A172 (cell line): ENCODE measurements at places on chromosomes 1 and 21.

- DNase-seq, result no peak
Measured at GRCh38 chr1:11187000-11187399, 2.2 kb upstream of the ANGPTL7 start.

- no peak for DNase-seq
Measured at GRCh38 chr1:193694741-193695140, 508.3 kb upstream of the B3GALT2 start.

DNA sequence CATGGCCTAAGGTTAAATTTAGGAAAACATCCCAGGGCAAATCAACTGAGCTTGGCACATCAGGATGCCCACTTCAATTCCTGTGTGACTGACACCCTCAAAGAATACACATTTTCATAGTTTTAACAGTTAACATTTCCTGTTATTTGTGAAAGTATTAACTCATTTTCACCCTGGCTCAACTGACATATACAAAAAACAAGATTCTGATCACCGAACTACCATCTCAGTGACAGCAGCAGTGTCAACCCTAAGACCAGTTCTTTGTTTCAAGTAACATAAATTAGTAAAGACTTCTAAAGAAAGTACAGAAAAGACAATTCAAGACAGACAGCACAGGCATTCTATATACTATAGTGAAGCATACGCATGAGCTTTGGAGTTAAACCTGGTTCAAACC, 69.0 kb upstream of the SDC3 start:
- no peak for DNase-seq

DNA sequence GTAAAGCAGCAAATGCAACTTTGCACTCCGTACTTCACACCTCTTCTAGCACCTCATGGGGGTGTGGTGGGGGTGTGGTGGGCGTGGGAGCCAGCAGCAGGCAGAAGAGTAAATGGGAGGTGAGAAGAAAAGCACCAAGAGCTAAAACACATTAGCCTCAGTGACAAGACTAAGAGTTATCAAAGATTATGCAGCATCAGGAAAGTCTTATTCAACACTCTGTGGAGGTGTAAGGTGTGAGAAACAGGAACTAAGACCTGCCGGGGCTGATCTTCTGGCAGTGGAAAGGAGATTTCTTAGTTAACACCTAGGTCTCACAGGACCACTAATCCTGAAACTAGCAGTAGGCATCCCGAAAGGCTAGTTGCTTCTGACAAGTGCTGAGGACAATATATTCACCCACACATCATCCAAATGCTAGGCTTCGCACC, 9.9 kb downstream of the TGFBR3 start:
- no peak for DNase-seq

DNA sequence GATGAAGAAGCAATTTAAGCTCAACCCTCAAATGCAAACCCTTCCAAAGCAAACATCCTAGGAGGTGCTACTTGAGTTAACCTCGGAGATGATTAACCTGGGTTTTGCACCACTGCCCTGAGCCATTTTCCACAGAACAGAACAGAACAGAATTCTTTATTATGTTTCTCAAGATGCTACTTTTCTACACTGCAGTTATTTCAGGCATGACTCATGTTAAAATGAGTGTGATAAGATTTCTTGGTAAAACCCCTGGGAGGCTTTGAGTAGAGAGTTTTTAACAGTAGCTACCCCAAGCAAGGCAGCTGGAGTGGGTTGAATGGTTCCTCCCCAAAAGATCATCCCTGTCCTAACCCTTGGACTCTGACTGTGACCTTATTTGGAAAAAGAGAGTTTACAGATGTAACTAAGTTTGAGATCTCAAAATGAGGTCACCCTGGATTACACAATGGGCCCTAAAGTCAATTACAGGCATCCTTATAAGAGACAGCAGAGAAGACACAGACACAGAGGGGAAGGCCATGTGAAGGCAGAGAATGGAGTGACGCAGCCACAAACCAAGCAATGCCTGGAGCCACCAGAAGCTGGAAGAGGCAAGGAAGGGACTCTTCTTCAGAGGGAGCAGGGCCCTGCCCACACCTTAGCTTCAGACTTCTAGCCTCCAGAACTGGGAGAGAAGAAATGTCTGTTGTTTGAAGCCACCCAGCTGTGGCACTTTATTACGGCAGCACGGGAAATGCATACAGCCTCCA, 153.4 kb downstream of the ETS2 start:
- peak; percentile 50 for DNase-seq

DNA sequence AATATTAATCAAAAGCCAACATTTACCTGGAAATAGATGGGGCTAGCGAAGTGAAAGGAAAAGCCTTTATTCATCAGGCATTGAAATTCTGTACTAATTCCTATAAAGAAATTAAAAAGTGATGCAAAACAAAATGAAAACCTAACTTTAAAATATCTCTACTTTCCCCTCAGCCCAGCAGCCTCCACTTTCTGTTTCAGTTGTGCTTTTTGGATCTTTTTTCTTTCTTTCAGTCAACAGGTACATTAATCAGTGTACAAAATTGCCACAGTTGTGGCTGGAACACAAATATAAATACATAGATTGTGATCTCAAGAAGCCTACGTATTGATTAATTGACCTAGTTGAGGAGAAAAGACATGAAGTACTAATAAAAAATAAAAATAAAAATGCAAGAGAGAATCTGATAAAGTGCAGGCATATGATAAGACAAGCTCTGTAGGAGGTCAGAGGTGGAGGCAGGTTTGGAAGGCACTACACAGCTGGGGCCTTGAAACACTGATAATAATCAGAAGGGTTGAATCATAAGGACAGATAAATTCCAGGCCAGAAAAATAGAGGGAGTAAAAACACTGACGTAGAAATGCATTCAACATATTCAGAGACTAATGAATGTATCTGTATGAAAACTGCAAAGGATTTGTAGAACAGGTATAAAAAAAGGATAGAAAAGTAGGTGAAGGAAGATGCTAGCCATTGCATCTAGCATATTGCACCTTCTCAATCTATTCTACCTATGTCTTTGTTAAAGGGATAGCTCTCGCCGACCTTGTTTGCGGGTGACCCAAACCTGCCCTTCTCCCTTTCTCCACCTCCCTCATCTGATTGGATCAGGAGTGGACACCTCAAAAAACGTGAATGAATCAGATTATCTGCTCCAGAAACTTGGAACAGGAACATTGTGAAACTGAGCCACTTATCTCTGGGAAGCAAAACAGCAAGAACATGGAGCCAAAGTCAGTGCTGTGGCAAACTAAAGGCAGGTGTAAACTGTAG, 607.8 kb upstream of the ADGRL2 start:
- no peak for DNase-seq
